Stimulated activated CD8-positive, alpha-beta memory T cell treated with anti-CD3 and anti-CD28 coated beads, Interleukin-2, amount 100 ng/mL, for 1 hour (primary cell): ENCODE measurements at places on chromosomes 4 and X.

DNA sequence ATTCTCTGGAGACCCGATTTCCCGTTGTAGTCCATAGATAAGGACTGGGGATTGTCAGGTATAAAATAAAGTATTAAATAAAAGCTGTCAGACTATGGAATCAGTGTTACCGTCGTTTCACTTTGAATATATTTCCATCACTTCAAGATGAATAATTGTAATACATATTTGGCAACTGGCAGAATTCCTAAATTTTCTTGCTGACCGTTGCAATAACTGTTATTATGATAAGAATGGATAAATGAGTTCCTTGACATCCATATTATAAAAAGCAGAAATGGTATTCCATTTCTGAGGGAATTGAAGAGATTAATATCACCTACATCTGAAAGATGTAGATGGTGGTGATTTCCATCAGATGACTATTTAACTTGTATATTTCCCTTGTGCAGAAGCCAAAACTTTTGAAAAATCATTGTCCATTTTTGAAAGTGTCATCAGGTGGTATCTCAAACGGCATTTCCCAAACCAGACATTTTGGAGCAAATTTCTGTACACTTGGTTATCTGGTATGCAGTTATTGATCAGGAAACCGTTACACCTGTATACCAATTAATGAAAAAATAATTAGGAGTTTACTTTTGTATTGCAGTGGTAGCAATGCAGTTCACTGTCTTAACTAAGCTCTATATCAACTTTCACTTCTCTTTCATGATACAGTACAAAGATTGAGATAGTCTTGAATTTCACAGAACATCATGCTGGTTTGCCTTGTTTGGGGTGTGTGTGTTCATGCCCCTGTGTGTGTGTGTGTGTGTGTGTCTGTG lies 878.5 kb downstream of the PCDH18 start:
- no peak for DNase-seq

- no peak for DNase-seq
Observed at GRCh38 chrX:103793545-103793940, 16.9 kb downstream of the PLP1 start.

- DNase-seq: no peak
Observed at GRCh38 chr4:55159851-55160250, 34.5 kb upstream of the KDR start.

GRCh38 chrX:68372665-68373064 lies 60.6 kb downstream of the OPHN1 start:
- DNase-seq: no peak

- DNase-seq: no peak
Observed at GRCh38 chr4:108570993-108571569, 49.3 kb upstream of the RPL34 start.

DNA sequence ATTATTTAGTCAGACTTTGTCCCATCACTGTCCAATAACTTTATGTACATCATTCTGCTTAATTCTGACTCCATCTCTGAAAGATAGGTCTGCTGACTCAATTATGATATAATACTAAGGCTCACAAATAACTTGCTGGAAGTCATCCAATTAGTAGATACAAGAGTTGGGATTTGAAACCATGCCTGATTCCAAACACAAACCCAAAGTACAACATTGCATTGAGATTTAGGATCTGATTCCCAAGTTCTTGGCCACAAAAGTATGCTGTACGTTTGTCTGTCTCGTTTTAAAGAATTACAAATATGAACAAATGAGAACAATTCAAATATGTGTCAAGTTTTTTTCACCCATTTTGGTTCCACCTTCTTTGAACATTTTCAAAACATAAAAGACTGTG lies 108.8 kb downstream of the AMELX start:
- no peak for DNase-seq

- DNase-seq: no peak
Observed at GRCh38 chrX:153909024-153909979, 4.8 kb downstream of the AVPR2 start.

GRCh38 chr4:89463341-89463740 lies 155.7 kb upstream of the GPRIN3 start:
- DNase-seq: no peak

DNA sequence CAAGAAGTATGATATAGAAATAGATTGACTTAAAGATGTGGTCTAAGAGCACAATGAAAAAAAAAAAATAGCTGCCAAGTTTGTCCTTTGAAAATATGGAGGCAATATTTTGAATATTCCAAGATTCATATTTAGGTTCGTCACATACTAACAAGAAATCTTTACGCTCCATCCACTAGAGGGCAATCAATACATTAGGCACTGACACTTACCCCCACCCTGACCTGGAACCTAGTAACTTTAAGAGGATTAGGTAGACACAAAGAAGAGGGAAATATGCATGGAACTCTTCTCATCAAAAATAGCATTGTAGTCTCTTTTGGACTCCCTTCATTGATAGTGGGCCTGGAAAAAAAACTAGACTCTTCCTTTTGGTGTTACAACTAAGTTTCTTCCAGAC lies 1108.1 kb downstream of the PCDH19 start:
- no peak for DNase-seq

GRCh38 chr4:151324124-151324751 lies 1.2 kb downstream of the SH3D19 start:
- DNase-seq: no peak

GRCh38 chrX:7117587-7117986 lies 29.9 kb upstream of the STS start:
- DNase-seq: no peak

- no peak for DNase-seq
Observed at GRCh38 chrX:129071390-129071789, 451.9 kb downstream of the SMARCA1 start.

GRCh38 chr4:131001371-131001770 lies 1905.4 kb downstream of the C4orf33 start:
- DNase-seq: no peak

GRCh38 chrX:17967888-17968287 lies 106.8 kb upstream of the RAI2 start:
- no peak for DNase-seq

- no peak for DNase-seq
Observed at GRCh38 chr4:17667253-17667652, 52.8 kb downstream of the MED28 start.

- no peak for DNase-seq
Observed at GRCh38 chr4:77273412-77273811, 116.4 kb downstream of the CCNG2 start.

DNA sequence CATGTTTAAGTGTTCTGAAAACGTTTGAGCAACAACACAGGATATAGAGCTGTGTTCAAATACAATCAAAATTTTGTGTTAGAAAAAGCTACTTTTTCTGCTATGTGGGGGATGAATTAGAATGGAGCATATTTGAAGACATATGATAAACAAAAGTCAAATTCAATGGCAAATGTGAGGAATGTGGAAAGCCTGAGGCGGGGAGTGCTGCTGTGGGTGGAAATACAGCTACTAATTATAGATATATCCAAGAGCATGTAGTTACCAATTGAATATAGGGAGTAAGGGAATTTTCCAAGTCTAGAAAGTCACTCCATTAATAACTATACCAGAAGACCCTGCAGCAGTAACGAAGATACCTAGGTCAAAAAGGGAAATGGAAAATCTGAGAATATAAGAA lies 2370.4 kb upstream of the TENM3 start:
- no peak for DNase-seq

DNA sequence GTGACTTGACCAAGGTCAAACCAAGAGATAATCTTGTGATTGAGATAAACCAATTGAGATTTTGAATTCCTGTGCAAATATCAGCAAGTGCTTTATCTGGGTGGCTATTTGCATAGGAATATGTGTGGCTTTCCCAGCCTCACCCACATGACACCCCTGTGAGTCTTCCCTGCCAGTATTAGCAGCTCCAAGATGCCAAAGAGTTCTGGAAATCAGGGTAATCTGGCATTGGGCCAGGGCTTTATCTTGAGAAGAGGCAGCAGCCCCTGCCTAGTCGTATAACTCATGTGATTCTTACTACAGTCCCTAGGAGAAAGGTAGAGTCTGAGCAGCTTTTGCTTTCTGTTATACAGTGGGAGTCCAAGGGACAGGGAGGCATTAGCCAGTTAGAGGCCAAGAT lies 87.7 kb downstream of the RLIM start:
- DNase-seq: no peak

DNA sequence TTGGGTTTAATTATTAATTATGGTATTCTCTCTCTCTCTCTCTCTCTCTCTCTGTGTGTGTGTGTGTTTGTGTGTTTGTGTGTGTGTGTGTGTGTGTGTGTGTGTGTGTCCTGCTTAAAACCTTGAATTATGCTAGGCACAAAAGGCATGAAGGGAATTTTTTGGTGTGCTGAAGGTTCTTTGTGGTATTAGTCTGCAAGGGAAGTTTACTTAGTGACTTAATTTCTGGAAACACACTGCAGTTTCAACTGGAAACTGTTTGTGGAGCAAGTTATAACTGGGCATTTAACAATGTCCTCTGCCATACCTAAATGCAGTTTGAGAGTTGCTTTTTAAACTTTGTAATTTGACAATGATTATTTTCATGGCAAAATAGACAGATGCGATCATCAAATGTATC lies 111.7 kb downstream of the FRMPD4 start:
- DNase-seq: no peak

DNA sequence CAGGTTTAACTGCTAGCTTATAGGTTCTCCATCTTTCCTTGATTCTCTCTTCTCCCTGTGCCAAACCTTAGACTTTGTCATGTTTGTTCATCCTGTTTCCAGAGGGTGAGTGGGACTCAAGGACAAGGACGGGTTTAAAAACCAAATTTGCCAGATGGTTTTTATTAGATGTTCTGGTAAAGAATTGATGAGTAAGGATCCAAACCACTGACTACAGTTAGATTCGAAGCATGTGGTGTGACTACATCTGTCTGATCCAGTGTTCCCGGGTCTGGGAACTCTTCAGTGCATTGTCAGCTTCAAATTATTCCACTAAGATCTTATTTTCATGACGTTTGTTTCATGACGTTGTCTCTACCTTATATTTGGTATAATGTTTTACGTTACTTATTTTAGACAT lies 37.5 kb downstream of the MTMR1 start:
- DNase-seq: no peak

DNA sequence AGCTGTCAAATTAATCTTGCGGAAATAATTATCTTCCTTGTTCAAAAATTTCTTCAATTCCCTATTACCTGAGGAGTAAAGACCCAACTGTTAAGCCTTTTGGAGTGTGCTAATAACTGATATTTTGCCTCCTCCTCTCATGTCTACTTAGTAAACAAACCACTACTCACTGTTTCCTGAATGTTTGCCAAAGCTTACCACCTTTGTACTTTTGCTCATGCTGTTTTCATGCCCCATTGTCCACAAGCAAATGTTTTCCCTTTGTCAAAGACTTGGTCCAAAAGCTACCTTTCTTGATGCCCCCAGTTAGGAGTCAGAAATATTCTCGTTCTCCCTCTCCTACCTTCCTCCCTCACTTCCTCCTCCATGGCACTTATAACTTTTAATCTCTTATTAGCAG lies 226.1 kb downstream of the ENOX2 start:
- no peak for DNase-seq

GRCh38 chr4:151610229-151610628 lies 150.6 kb downstream of the GATB start:
- DNase-seq: no peak

- DNase-seq: no peak
Observed at GRCh38 chr4:6379767-6380745, 92.4 kb downstream of the PPP2R2C start.

DNA sequence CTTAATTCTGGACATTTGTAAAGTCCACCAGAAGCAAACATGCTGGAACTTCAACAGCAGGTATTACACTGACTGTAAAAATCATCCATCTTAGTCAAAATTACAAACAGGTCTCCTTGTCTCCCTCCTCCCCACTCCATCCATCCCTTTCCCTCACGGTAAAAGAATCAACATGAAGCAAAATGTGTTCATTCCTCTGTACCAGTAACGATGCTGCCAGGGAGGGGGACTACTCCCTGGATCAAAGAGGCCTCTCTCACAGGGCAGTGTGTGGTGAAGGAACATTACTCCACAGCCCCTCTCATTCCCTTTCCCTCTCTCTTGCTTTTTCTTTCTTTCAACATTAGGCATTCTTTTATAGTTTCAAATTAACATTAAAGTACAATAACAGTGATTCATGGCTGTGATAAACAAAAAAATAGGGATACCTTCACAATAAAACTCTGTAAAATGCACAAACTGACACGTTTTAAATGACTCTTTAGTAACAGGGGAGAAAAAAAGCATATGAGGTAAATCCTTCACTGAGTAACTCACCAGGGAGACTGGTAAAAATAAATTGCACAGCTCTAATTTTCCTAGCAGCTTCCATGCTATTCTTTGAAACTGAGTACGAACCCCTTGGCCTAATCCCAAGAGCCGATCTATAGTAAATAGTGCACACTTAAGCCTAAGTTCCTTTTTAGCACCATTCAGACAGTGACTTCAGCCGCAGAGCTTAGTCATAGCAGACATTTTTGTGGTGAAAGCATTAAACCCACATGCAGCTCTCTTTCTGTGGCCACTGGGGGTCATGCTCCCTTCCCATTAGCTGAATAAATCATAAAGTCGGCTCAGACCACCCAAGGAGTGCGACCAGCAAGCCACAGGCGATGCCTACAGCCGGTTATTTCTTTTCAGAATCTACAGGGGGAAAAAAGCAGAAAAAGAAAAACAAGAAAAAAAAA lies 215.6 kb upstream of the GYPA start:
- no peak for DNase-seq

GRCh38 chr4:83709627-83710026 lies 173.7 kb downstream of the GPAT3 start:
- DNase-seq: no peak

DNA sequence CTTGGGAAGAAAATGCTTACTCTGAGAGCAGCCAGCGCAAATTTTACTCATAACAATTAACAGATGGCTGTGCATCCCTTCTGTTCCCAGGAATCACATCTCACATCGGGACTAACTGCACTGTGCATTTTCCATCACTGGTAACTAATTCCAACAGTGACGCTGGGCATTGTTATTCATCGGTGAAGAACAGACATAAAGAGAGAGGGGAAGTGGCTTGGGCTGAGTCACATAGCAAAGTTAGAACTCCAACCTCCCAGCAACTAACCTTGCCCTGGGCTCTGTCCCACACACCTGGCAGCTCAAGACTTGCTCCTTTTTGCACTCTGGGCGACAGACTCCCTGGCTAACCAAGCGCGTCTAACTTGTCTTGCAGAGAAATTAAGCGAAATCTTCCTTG lies 6.4 kb upstream of the LONRF3 start:
- DNase-seq: no peak
